LHCN-M2 (cell line): ENCODE measurements at places on chromosomes 7 and 10. TPM values are rescaled to one million over a fixed set of nuclear protein-coding genes. Genes with fewer than 3 reads are reported as not detected.

The CDK6 gene
- total RNA-seq, result 66.1 and 66.2 TPM in 2 replicates

GRCh38 chr7:142381727-142382390 lies 124.0 kb upstream of the PRSS58 start:
- DNase-seq, result no peak

DNA sequence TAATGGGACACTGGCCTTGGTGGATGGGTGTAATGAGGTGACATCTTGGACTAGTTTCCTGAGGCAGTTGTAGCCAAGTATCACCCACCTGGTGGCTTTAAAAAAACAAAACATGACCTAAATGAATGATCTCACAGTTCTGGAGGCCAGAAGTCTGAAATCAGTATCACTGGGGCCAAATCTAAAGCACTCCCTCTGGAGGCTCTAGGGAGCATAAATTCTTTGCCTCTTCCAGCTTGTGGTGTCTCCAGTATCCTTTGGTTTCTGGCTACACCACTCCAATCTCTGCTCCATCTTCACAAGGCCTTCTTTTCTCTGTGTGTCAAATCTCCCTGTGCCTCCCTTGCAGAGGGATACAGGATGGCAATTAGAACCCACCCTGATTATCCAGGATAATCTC lies 342.9 kb downstream of the CALN1 start:
- DNase-seq, result no peak

GRCh38 chr7:47574482-47575329 lies 7.2 kb downstream of the TNS3 start:
- DNase-seq, result peak; percentile 47

DNA sequence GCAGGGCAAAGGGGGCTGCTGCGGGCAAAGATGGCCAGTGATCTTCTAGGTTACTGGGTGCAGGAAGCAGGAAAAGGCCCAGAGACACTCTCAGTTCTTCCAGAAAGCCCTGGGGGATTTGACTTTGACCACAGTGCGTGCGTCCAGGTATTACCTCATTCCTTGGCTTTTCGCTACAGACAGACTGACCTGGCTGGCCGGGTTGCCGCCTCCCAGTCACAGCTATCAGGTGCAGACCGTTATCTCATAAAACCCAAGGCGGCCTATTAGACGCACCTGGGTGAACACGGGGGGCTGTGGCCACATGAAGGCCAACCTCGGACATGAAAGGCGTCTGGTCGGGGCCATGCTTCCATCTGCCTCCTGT lies 80.3 kb downstream of the FOXL3 start:
- DNase-seq, result no peak
